ENCODE measurements at places on chromosomes 11 and 22.

GRCh38 chr11:18277565-18278271 is 11.7 kb downstream of the SAA1 start:
- no peak for DNase-seq

DNA sequence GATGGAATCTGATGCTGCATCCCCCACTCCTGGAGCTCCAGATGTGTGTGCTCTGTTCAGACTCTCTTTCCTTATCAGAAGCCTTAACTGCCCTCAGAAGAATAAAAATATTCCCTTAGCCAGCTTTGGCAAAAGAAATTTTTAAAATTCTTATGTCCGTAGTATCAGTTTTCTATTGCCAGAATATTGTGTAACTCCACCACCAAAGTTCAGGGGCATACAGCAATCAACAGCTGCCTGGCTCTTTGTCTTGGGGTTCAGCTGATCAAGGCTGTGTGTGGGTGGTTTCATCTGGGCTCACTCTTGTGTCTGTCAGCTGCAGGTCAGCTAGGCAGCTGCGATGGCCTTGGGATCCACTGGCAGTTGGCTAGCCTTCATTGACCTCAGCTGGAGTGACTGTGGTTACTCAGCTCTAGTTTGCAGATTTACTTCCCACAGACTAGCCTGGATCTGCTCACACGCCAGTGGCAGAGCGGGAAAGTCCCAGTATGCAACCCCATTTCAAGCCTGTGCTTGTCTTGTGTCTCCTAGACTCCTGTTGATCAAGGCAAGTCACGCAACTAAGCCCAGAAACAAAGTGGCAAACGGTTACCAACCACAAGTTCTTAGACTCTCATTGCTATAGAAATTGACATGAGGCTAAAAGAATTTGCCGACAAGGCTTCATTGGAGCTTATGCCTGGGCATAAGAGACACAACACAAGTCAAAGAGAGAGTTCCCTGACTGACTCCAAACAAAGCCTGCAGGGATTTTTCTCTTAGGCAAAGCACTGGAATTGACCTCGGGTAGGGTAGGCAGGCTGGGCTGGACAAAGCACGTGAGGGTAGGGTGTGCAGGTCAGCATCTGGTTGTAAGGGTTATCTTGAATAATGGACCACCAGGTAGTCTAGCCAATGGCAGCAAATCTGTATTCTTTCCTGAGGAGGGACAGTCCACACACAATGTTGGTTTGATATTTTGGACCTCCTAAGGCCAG is 7.5 kb downstream of the TMEM138 start:
- DNase-seq: no peak

DNA sequence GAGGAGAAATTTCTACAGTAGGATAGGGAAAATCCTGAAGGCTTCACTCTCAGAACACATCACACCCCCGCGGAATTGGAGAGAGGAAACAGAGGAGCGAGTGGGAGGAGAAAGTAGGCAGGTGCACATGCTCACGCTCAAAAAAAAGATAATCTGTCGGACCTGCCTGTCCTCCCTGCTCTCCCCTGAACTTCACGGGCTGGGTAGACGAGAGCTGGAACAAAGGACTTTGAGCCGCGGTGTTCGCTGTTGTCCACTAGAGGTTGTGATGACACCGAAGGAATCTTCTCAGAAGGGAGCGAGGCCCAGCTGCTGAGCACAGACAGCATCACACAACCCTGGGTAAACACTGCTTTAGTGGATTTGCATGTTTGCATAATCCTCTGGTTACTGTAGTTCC is 5.0 kb downstream of the SEZ6L start:
- no peak for DNase-seq

GRCh38 chr22:46735747-46736608 is 2.1 kb downstream of the CERK start:
- no peak for DNase-seq

DNA sequence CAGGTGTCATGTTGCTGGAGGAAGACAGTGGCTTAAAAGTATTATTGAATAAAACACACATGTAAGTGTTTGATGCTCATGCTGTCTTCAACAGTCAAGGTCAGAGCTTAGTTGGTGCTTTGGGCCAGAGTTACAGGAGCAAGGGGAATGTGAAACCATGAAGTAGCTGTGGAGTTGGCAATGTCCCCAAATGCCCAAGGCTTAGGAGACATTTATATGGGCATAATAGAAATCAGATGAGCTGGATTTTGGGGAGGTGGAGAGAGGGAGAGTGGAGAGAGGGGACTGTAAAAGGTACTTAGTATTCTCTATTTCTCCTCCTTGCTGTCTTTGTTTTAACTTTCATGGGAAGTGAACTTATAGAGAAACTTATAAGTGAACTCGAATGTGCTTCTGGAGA is 407.8 kb downstream of the ETS1 start:
- no peak for DNase-seq

GRCh38 chr11:65355776-65356393 is 1.3 kb downstream of the TIGD3 start:
- no peak for DNase-seq

DNA sequence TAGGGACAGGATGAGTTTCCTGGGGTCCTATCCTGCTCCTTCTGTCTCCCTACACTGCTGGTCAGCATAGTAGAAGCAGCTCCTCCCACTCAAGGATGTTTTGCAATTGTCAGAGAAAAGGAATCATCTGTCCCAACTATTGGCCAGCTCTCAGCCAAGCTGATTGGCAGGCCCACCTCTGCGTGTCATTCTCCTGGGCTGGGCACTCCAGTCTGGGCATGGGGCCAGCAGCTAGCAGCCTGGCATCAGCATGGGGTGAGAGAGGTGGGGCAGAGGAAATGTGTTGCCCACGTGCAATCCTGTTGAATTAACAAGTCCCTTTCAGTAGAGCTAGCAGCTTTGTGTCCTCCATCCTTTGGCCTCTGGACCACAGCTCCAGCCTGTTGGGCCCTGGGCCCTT is 14.1 kb downstream of the ANKK1 start:
- no peak for DNase-seq

- peak; percentile 99 for DNase-seq
Observed at GRCh38 chr11:63938479-63939396, at the start of gene NAA40. Gene NAA40 (plus strand): TSS chr11:63939002. CDS start chr11:63939097, 95 bp downstream.

GRCh38 chr22:47086596-47087248 is 324.3 kb downstream of the TBC1D22A start:
- DNase-seq: no peak

GRCh38 chr22:39106326-39106725 is 9.3 kb downstream of the APOBEC3H start:
- DNase-seq: no peak

DNA sequence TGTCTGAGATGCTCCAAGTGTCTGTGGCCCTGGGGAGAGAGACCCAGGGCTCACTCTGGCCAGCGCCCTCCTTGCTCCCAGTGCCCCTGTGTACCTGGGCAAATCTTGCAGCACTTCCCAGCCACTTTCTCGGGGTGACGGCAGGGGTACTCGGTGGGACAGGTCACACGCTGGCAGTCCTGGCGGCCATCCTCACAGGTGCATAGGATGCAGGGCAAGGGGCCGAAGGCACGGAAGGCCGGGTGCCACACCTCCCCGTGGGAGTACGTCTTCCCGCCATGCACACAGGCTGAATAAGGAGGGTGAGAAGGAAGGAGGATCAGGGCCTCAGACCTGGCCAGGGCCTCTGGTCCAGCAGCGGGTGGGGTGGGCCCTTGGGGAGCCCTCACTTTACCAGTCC is 28.0 kb downstream of the CHRDL2 start:
- no peak for DNase-seq

DNA sequence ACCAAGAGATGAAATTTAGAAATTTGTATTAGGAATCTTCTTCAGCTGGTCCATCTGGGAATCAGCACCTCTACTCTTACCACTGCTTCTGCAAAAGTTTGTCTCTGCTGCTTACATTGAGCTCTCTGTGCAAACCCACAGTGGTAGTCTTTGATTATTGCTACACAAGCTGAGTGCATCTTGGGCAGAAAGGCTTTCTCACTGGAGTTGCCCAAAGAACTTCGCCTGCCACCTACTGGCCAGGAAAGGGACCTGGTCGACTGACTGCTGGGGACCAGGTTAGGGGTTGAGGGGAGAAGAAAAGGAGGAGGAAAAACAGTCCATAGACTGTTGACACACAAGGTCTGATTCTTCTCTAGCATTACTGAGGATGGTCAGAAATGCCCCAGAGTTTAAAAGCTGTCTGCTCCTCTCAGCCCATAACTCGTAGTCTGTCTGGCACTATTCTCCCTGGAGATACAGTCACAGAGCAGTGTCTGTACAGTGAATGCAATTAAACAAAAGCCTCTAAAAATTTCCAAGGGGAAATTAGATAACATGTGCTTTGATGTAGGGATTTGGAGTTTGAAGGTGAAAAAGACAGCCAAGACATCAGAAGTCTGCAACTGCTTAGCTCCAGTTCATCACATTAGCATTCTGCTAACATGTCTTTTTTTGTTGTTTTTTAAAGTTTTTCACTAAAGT is 215.0 kb upstream of the CTSC start:
- peak; percentile 64 for DNase-seq

GRCh38 chr11:6745465-6746015 is 26.2 kb downstream of the OR2AG2 start:
- DNase-seq: no peak

DNA sequence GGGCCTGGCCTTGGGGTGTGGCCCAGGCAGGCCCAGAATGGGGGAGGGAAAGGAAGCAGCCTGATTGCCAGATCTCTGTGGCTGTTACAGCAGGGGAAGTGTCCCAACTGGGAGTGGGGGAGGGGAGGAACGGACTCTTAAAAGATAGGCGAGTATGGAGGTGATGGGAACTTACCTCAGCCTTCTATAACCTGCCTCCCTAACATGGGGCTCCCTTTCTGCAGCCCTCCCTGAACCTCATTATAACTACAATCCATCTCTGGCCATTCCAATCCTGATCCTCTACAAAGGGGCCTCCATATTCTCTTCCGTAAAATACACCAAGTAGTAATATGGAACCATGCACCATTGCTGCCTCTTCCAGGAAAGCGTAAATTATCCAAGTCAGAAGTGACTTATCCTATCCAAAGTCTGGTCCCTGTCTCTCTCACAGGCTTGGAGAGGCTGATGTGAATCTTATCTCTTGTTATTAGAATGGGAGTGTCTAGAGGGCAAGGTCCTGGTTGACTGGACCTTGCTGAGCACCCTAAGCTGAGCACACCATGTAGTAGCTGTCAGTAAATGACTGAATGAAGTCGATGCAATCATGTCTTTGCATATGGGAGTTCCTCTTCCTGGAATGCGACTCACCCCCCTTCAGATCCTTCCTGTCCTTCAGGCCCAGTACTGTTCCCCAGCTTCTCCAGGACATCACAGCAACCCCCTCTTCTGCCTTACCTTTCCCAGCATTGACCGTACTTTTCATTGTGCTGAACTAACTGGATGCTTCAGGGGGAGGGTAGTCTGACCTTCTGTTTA is 5.9 kb downstream of the RHOG start:
- DNase-seq: peak; percentile 53

DNA sequence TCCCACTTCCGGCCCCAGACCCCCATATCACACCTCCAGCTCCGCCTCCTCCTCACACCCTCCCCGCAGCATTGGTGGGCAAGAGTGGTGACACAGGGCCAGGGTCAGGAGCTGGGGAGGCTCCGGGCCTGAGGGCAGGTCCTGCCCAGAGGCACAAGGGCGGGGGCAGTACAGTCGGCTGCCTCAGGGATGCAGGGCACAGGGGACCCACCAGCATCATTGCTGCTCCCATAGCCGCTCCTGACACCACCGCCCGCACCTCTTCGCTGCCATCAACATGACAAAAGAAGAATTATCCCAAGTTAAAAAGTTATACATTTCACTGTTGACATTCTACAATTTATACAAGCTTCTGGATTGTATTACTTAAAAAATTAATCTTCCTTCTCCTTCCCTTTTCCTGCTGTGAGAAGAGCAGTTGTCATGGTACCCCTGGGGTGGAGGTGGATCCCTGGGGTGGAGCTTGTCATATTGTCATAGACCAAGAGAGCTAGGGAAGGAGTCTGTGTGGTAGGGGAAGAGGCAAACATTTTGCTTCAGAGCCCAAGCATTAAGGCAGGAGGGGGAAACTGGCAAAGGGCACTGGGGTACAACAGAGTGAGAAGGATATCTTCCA is 4.1 kb downstream of the SBF2 start:
- no peak for DNase-seq

GRCh38 chr11:130576146-130576545 is 127.7 kb downstream of the ADAMTS15 start:
- no peak for DNase-seq

- DNase-seq: no peak
Observed at GRCh38 chr11:71934213-71934612, 5.4 kb downstream of the RNF121 start.

GRCh38 chr11:9748361-9748970 is 84.6 kb downstream of the SWAP70 start:
- peak; percentile 88 for DNase-seq

GRCh38 chr11:113319085-113319484 is 4.7 kb downstream of the TTC12 start:
- DNase-seq: no peak

GRCh38 chr22:49927483-49928184 is 9.2 kb downstream of the CRELD2 start:
- no peak for DNase-seq

DNA sequence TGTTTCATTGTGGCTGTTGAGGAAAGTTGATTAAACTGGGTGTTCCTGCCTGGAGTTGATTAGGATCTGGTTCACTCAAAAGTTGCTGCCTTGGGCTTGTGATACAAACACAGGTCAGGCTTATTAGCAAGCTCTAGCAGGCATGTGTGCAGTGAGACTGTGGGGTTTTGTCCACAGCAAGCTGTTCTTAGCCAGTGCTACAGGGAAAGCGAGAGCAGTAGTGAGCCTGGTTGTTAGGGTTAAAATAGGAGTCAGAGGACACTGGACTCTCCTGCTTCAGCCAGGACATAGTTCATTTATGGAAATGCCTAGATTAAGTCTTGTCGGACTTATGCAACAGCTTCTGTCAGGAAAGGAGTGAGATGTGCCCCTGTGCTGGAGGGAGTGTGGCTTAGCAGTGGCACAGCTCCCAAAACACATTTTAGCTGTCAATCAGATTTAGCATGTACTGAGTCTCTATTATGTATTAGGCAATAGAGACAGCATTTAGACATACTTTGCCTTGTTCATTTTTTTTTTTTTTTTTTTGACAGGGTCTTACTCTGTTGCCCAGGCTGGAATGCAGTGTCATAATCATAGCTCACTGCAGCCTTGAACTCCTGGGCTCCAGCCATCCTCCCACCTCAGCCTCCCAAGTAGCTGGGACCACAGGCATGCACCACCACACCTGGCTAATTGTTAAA is 8.7 kb downstream of the SNRPD3 start:
- no peak for DNase-seq

GRCh38 chr11:2298131-2298794 is 3.5 kb downstream of the C11orf21 start:
- no peak for DNase-seq

Measured in OCI-LY7 (cell line).